NCI-H2081 (cell line): ENCODE measurements at places on chromosomes 5 and 9.

DNA sequence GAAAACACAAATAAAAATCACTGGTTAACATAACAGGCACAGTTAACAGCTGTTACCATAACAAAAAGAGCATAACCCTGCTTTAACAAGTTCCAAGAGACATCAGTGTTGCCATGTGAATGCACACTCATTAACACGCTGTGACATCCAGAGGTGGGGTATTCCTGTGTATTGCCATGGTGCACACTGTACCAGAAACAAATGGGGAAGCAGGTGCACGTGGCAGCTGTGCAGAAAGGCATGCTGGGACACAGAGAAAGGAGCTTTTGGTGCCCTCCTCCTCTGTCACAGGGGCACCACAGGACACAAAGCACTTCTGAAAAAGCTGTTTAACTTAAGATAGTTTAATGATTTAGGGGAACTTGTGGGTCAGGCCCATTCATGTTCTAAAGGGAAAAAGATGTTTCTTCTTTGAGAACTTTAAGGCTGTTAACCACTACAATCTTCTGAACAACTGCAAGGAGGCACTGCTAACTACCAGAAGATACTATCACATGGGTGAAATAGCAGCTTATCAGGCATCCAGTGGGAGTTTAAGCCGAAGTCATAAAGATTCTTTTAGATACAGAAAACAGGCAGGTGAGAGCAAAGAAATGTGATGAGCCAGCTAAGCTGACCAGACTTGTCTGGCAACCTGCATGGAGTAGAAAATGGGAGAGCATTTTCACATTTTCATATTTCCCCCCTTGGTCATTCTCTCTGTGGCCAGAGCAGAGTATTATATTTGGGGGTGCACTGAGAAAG, 56.4 kb upstream of the GOLPH3 start:
- DNase-seq: no peak

GRCh38 chr9:128920381-128921058, at the start of gene PHYHD1:
Gene PHYHD1, plus strand, starts transcription at chr9:128920982. Its CDS starts 1,342 bp downstream, at chr9:128922324.
- DNase-seq: no peak

DNA sequence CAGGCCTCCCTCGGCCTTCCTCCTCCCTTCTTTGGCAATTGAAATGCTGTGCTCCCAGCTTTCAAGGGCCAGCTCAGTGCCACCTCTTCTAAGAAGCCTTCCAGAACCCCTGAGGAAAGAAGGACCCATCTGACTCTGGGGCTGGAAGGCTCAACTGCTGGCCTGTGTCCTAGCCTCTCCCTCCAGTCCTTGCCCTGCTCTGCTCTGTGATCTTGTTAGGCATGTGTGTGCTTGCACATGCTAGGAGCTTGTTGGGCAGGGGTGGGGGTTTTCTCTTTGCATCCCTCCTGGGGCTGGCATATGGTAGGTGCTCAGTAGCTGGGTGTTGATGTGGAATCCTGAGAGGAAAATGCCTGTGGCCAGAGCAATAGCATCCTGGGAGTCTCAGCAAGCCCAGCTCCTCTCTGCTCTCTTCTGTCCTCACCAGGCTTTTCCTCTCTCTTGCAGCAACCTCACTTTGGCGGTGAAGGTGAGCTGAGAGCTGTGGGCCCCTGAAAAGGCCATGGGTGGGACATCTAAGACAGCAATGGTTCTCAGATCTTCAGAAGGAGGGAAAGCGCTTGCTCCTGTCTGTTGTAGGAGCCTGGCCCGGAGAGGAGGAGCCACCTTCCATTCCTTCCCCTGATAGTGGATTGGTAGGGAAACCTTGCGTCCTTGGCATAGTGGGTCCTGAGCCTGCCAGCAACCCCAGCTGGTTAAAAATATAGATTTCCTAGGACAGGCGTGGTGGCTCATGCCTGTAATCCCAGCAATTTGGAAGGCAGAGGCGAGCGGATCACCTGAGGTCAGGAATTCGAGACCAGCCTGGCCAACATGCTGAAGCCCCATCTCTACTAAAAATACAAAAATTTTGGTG, 9.9 kb downstream of the DOLK start:
- DNase-seq: no peak

DNA sequence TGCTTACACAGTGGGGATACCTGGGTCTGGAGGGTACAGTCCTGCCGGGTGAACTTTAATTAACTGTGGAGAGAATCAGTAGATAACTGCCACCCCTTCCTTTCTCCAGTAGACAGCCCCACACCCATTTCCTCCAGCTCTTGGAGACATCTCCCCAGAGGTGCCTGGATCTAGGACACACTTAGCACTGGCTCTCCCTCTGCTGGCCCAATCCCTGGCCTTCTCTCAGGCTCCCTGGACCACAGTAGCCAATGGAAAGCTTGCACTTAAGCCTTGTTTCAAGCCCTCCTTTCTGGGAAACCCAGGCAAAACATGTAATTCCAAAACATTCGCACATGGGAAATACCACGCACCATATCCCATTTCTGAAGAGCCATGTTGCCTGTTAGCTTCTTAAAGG, 169.2 kb upstream of the GAS1 start:
- no peak for DNase-seq
